ENCODE measurements at places on chromosomes 3 and 15.

DNA sequence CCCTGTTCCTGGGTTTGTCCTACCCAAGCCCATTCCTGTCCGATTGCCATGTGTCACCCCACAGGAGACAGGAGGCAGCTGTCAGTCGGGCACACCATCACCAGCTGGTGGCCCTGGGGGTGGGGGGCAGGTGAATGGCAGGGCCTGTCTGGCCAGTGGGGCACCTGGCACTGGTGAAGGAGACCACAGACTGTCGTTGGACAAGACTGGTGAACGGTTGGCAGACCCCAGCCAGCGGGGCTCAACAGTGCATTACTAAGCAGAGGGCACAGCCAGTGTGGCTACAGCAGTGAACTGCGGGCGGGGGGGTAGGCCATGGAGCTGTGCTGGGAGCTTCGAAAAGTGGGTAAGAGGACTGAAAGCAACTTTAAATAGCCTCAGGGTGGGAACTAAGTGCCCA is 2.1 kb downstream of the SEMA7A start:
- DNase-seq, result peak; percentile 24

GRCh38 chr3:15769256-15769915 is 28.4 kb downstream of the ANKRD28 start:
- peak; percentile 54 for DNase-seq

DNA sequence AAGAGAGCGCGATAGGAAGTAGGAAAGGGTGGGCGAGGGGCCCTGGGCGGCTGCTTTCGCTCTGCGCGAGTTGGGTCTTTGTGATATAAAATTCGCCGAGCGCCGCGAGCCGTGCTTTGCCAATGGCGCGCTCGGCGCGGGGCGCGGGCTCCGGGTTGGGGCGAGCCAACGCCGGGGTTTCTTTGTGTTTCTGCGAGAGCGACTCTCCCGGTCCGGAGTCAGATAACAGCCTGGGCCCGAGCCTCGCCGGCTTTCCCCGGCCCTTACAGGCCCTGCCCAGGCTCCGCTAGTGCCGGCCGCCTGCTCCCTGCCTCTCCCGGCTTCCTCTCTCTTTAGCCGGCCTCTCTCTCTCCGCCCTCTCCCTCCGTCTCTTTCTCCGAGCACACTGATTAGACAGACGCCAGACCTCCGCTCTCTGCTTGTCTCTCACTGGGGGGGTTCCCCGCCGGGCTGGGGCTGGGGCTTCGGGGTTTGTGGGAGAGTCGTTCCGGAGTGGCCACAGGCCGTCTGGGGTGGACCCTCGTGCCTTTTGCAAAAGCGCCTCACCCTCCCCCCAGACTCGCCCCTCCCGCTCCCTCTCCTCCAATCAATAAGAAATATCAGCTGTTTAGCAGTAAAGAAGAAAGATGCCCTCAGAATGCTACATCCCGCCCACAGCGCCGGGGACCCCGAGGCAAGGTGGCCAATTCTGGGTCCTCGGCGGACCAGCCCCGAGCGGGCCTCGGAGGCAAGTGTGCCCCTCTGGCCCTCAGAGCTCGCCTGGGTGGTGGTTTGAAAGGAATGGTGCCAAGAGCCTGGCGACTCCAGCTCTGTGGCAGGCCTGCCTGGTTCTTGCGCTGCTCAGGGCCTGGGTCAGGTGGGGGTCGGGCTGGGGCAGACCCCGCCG is 2.9 kb downstream of the NR2F2 start:
- peak; percentile 19 for DNase-seq

DNA sequence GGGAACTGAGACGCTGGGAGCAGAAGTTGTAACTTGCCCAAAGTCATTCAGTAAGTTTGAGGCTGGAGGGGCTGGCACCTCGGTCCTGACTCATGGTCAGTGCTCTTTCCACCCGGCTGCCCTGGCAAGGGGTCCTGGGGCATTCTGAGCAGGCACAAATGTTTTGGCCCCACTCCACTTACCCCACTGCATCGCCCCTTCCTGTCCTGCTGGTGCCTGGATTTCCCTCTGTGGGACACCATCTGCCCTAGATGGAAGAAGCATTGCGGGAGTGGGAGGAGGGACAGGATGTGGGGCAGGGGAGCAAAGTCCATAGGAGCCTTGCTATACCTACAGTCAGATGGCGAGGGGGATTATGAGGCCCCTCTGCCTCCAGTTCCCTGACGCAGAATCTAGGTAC is 4.5 kb downstream of the CORO2B start:
- DNase-seq, result no peak

DNA sequence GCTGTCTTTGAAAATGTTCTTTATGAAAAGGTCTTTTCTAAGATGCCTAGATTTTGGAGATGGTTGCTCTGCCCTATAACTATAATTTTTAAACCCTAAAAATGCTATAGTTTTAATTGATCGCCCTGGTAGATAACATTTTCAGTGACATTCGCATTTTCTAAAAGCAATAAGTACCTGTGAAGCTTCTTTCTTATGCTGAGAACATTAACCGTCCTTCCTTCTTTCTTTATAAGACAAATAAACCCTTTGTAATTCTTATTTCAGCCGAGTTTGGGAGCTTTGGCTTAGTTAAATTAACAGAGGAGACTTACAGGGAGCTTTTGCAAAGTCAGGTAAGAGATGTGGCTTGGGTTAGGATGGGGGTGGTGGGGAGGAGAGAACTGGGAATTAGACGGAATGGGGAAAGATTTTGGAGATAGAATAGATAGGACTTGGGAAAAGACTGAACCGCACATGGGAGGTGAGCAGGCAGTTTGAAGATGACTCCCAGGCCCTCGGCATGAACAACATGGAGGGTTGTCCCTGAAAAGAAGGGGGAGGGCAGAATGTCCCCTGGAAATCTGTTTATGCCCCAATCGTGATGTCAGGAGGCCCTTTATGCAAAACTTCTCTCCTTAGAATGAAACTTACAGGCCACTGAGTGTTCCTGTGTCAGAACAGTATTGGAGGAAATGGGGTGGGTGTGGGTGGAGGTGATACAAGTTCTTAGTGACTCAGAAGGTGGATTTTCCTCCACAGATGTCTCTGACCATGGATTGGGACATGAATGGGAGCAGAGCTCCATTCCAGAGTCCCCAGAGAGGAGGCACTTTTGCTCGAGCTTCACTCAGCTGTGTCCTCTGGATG is 76.2 kb upstream of the LARS2 start:
- peak; percentile 13 for DNase-seq

GRCh38 chr3:147649475-147649874 is 240.3 kb downstream of the ZIC1 start:
- DNase-seq, result no peak

DNA sequence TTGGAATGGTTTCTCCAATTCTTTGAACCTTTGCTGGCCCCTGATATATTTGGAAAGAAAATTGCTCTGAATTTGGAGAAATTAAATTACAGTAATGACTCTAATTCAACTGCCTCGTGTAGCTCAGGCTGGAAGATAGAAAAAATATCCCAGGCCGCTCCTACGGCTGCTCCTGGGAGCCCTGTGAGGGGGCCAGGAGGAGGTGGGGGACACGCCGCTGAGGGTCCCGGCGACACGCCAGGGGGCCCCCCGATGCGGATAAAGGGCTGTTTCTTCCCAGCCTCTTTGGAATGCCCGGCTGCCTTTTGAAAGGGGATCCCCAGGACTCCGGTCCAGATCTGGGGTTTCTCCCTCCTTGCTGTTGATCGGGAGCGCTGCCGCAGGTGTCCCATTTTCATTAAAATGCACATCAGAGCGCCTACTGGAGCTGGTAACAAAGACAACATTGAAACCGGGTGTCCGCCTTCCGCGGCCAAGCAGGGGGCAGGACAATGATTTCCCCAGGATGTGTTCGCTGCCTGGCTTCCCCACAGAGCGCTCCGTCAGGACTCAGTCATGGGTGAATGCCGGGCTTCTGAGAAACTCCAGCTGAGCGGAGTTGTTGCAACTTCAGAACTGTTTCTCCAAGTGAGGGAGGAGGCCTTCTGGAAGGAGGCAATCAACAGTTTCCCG is 200.1 kb upstream of the KBTBD8 start:
- DNase-seq, result no peak

GRCh38 chr15:77456746-77457145 is 36.1 kb downstream of the HMG20A start:
- no peak for DNase-seq

DNA sequence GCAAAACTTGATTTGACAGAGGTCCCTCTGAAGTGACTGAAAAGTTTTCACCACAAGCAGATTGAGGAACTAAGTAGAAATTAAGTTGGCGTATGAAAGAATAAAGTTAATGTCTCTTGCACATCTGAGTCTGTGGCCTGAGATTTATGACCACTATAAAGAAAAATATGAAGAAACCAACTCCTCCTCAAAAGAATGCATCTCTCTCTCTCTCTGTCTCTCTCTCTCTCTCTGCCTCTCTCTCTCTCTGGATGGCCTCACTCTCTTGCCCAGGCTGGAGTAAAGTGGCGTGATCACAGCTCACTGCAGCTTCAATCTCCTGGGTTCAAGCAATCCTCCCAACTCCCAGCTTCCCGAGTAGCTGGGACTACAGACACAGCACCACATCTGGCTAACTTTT is 55.2 kb downstream of the RPL22L1 start:
- no peak for DNase-seq

DNA sequence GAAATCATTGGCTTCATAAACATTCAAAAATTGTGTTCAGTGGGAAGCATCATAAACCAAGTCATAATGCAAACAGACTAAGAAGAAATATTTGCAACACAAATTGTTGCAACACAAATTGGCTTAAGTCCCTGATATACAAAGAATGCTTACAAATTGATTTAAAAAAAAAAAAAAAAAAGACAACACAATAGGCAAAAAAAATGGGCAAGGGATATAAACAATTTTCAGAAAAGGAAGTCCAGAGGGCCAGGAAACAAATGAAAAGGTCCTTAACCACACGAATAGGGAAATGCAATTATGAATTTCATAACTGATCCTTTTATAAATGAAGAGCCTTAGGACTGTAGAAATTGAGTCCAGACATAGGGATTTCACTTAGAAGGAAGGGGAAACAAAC is 98.9 kb downstream of the LRRK1 start:
- DNase-seq, result no peak

- peak; percentile 35 for DNase-seq
Observed at GRCh38 chr15:98746375-98747155, 98.2 kb downstream of the IGF1R start.

DNA sequence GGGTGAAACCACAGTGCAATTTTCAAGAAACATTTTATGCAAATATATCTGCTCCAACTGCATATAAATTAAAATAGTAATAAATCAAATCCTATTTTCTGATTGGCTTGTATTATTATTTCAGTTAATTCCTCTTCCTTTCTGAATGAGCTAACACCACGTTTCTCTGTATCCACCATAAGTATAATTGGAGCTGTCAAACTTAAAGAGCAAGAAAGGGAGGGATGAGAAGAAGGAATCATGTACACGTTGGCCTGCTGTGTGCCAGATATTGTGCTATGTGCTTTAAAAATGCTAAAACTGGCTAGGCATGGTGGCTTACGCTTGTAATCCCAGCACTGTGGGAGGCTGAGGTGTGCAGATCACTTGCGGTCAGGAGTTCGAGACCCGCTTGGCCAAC is 180.0 kb downstream of the MAGI1 start:
- no peak for DNase-seq

- no peak for DNase-seq
Observed at GRCh38 chr3:151309566-151309965, 7.1 kb downstream of the GPR87 start.

DNA sequence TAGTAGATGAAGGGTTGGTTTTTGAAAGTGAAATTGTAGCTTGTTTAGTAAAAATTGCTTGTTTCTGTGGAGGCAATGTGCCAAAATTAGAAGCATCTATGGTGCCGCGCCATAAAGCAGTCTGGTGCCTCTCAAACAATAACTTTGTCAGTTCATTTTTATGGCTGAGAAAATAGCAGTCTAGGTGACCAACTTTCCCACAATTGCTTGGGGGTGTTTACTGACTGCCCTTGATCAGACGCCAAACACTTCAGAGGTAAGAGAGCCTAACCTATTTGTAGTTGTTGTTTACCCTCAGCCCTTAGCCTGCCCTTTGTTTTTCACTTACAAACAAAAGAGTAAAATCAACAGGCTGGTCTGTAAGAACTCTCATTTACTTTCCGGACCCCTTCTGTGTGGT is 174.5 kb downstream of the FNDC3B start:
- DNase-seq, result no peak

GRCh38 chr3:101810022-101810418 is 31.0 kb downstream of the NXPE3 start:
- DNase-seq, result no peak

- peak; percentile 31 for DNase-seq
Observed at GRCh38 chr3:67947808-67948508, 293.5 kb upstream of the SUCLG2 start.

- peak; percentile 12 for DNase-seq
Observed at GRCh38 chr15:99618941-99619411, 53.2 kb downstream of the MEF2A start.

- DNase-seq, result peak; percentile 81
Observed at GRCh38 chr15:33022629-33023028, 171.9 kb downstream of the FMN1 start.

- no peak for DNase-seq
Observed at GRCh38 chr3:66703501-66703900, 202.7 kb upstream of the LRIG1 start.

- peak; percentile 54 for DNase-seq
Observed at GRCh38 chr15:27222479-27222878, 251.5 kb downstream of the GABRG3 start.

GRCh38 chr3:31878231-31878838 is 102.7 kb downstream of the OSBPL10 start:
- DNase-seq, result no peak

DNA sequence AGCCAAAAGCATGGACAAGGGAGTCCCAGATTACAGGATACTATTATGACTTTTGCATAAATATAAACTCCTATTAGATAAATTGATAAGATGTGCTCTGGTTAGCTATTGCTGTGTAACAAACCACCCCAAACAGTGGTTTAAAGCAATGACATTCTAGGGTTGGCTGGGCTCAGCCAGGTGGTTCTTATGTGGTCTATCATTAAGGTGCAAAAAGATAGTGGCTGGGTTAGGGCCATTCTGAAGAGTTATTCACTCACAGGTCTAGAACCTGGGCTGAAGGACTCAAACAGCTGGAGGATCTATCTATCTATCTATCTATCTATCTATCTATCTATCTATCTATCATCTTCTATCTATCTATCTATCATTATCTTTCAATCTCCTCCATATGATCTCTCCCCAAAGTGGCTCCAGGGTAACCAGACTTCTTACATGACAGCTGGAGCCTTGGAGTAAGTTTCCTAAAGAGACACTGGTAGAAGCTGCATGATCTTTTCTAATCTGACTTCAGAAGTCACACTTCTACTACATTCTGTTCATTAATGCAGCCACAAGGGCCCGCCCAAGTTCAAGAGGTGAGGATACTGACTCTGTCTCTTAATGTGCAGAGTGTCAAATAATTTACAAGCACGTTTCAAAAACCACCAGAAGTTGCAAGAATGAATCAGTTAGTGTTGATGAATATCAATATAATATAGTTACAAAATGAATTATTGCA is 74.9 kb upstream of the XCR1 start:
- no peak for DNase-seq

DNA sequence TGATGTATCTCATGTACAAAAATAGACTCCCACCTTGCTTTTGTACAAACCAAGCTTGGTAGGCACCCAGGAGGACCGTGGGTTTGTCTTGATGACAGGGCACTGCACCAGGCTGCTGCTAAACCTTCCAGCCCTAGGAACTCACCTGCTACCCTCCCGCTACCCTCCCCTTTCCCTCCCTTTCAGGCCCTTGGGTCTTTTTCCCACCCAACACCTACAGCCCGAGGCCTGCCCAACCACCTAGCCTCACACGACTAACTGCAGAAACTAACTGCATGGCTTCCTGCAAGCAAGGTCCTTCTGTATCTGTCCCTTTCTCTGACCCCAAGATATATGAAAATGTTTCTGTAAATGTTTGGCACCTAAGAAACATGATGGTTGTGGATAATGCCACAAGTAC is 11.1 kb downstream of the PPM1M start:
- no peak for DNase-seq

- DNase-seq, result peak; percentile 79
Observed at GRCh38 chr15:39756806-39757522, 25.7 kb downstream of the FSIP1 start.

Measured in PC-3 (cell line).